Stimulated activated CD4-positive, alpha-beta T cell treated with anti-CD3 and anti-CD28 coated beads, Interleukin-1b, Interleukin-23, amount 100 ng/mL, for 4 hours (primary cell): ENCODE measurements at places on chromosomes 3 and 15.
A peak's percentile ranks its signal among the peaks of the same experiment; 100 is the strongest.

DNA sequence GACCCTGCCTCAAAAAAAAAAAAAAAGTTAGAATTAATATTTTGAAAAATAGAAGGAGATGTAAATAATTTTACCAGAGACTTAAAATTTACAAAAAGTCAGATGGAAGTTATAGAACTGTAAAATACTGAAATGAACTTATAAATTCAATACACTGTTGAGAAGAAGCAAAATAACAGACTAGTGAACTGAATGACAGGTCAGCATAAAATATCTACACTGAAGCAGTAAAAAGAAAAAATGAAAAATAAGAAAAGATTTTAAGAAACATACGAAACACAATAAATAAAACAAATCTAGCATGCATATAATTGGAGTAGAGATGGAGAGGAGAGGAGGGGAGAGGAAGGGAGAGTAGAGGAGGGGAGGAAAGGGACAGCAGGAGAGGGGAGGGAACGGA is 33.3 kb upstream of the TP63 start:
- DNase-seq = no peak

GRCh38 chr3:186432189-186432588 is 70.2 kb upstream of the DGKG start:
- no peak for DNase-seq

DNA sequence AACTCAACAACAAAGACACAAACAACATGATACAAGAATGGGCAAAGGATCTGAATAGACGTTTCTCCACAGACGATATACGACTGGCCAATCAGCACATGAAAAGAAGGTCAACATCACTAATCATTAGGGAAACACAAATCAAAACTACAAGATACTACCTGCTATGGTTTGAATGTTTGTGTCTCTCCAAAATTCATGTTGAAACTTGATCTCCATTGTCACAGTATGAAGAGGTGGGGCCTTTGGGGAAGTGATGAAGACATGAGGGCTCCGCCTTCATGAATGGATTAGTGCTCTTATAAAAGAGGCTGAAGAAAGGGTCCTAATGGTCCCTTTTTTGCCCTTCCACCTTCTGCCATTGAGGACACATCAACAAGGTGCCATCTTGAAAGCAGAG is 32.3 kb downstream of the ACAP2 start:
- DNase-seq = no peak

DNA sequence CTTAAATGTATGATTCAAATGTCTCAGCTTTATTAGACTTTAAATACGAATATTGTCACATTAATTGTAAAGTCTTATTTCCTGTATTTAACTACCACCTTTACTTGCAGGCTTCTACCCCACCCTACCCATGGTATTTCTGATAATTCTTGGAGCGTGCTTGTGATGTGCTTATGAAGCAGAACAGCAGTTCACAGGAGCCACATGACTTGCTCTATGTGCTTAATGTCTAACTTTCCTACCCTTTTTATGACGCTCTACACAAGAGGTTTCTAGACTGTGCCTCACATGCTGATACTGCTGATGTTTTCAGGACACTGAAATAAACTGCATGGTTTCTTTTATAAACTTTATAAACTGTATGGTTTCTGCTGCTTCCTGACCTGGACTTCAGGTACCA is 553.5 kb upstream of the CCDC54 start:
- no peak for DNase-seq

- DNase-seq = peak; percentile 42
These were observed 5.9 kb downstream of the NUP210 start for GRCh38 chr3:13414040-13414729.
